ENCODE measurements at places on chromosomes 1 and 21.

DNA sequence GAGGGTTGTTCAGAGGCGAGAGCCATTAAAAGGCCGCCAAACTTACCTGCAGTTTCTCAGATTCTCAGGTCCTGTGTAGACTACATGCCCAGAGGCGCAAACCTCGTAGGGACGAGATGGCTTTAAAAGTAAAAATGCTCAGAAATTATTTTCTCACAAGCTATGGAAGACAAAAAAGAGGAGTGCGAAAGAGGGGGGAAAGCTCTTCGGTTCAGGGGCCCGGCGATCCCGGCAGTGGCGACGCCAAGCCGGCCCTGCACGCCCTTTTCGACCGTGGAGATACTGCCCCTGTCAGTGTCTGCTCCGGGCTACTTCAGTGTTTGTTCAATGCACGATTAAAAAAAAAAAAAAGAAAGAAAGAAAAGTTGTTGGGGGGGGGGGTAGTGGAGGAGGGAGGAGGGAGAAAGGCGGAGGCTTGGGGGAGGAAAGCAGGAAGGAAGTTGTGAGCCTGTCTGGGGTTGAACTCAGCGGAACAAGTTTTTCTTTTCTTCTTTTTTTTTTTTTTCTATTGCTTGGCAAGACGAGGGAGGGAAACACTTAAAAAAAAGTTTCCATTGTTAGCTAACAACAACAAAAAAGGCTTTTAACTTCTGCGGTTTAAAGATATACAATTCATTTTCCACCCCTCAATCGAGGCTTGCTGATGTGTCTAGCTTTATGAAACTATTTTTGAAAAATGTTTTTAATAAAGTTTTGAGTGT lies at the start of gene ITPKB:
ITPKB (minus strand) TSS at position 288 of the 701 bp plus-strand sequence. CDS start 1,824 bp downstream, outside the sequence.
- DNase-seq, result peak; percentile 81

- no peak for DNase-seq
Measured at GRCh38 chr1:107457989-107458388, 317.1 kb downstream of the NTNG1 start.

DNA sequence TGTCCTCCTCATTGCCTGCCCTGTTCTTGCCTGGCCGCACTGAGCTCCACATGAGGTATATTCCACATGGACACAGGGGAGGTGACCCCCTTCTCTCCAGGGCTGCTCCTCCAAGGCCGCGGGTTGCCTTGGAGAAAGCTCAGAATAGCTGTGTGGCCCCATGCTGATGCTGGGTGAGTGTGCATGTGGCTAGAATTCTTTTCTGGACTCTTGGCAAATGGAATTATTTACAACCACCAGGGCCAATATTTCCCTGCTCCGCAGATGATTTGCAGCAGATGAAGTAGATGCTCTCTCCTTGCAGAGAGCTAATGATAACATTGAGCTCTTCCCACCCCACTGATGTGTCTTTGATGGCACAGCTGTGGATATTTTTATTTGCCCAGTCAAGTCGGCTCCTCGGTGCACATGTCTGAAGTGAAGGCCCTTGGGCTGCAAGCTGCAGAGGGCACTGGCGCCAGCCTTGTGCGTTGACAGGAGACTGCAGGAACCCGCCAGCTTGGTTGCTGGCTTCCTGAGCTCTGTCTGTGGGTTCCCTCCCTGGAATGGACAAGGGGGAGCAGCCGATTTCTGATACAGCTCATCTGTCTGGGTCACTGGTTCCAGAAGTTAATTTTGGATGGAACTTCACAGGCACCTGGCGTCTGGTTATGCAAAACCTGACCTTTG lies 404.7 kb upstream of the VAMP3 start:
- DNase-seq, result no peak

DNA sequence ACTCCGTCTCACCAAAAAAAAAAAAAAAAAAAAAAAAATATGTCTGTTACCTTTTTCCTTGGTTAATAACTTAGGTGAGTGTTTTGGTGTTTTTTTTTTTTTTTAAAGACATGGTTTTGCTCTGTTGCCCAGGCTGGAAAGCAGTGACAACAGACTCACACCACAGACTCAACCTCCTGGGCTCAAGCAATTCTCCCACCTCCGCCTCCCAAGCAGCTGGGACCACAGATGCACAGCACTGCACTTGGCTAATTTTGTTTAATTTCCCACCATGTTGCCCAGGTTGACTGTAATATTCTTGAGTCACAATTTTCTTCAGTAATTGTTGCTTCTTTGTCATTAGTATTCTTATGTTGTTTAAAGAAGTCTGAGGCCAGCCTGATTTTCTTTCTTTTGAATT lies 149.2 kb upstream of the SYT6 start:
- no peak for DNase-seq

Data from HAP-1 (cell line).